Activated CD4-positive, alpha-beta T cell treated with anti-CD3 and anti-CD28 coated beads, Interleukin-2, Interleukin-4, amounts not matched to agents 100 ng/mL and 50 ng/mL, durations not matched to agents 16 hours and 8 hours (primary cell): ENCODE measurements at places on chromosomes 5 and 9.
A peak's percentile ranks its signal among the peaks of the same experiment; 100 is the strongest.

DNA sequence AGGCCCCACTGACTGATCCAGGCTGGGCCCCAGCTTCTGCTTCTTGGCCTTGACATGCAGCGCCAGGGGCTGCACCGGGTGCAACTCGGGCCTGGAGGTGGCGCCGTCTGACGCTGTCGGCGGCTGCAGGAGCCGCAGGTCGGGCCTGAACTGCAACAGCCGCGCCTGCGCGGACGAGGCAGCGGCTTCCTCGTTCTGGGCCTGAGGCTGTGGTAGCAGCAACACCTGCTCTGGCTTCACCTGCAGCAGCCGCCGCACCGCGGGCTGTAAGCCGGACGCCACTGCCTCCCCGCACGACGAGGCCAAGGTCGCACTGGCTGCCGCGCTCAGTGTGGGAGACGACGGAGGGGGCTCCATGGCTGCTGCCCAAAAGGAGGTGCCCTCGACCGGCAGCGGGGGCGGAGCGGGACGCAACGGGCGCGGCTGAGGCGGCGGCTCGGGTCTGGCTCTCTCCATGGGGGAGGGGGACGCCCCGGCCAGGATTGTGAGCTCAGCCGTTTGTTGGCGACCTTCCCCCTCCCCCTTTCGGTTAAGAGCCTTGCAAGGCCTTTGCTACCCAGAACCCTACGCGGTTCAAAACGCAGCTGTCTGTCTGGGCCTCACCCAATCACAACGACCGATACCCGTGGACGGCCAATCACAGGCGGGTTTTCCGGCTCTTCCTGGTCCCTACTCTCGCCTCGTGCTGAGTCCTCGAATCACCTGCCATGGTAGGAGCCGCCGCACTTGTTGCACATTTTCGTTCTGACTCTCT is 438 bp downstream of the SOX30 start:
- peak; percentile 74 for DNase-seq

DNA sequence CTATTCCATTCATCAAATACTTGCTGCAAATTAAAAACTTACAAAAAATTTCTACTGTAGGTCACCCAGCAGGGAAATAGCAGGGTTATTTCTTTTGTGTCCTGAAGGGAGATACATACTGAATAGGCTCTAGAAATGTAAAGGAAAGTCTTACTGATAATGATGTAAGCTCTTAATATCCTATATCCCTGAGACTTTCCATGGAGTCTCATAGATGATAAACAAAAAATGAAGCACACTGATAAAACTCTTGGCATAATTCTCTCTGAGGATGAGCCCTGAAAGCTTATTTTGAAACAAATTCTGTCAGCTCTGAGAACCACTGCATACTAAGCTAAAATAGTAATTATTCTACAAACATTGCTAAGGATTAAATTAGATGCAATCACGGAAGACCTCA is 819.6 kb upstream of the PTPRD start:
- DNase-seq = no peak

DNA sequence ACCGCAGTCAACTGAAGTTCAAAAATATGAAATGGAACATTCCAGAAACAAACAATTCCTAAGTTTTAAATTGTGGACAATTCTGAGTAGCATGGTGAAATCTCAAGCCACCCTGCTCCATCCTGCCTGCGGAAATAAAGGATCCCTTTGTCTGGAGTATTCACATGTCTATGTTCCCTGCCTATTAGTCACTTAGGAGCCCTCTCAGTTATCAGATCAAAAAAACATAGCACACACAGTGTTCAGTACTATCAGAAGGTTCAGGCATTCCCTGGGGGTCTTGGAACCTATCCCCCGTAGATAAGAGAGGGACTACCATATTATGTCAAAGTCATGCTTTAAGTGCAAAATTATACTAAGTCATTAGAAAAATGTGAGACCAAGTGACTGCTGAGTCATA is 300.8 kb downstream of the SEMA5A start:
- DNase-seq = no peak

DNA sequence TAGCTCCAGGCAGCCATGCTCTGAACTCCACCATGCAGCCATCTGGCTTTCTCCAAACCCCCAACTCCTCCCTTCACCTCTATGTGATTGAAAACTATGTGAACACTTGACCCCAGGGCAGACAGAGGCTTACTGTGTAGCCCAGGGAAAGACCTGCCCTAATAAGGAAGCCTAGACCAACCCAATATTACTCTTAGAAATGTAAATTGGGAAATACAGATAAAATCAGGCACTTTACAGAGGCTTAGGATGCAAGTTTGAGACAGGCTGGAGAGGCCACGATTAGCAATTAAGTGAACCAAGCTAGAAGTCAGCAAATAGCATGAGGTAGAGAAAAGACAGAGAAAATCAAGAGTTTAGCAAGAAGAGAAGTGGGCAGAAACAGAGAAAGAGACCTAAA is 141.7 kb upstream of the ABCA1 start:
- no peak for DNase-seq

DNA sequence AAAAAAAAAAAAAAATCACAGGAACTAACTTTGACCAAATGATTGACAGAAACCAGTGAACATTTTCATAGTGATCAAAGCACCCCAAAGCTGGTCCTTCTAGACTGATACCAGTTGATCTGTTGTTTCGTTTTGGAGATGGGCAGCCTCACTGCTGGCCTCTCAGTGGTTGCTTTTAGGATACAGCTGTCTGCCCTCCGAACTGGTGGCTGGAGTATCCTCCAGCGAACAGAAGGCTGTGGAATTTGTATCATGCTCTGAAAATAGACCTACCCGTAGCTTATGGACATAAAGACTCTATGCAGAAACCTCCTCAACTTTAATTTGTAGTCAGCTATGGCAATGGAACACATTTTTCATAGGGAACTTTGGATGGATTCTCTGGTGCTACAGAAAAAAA is 49.0 kb downstream of the DCP2 start:
- DNase-seq = no peak

DNA sequence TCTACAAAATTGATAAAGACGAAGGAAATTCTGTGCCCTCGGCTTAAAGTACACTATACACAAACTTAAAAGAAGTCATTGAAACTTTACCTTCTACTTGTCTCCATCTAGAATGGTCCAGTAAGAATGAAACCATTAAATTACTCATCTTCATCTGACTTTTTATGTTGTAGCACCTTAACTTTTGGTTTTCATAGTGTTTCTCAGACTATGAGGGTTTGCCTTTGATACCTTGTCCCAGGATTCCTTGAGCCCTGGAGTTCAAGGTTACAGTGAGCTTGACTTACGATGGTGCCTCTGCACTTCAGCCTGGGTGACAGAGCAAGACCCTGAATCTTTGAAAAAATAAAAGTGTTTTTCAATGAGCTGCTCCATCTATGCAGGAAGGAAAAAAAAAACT is 132.2 kb downstream of the CDC42SE2 start:
- DNase-seq = peak; percentile 80

GRCh38 chr9:126183266-126183665 is 143.4 kb upstream of the MVB12B start:
- DNase-seq = no peak

- no peak for DNase-seq
Observed at GRCh38 chr9:26527931-26528330, 364.7 kb downstream of the CAAP1 start.

DNA sequence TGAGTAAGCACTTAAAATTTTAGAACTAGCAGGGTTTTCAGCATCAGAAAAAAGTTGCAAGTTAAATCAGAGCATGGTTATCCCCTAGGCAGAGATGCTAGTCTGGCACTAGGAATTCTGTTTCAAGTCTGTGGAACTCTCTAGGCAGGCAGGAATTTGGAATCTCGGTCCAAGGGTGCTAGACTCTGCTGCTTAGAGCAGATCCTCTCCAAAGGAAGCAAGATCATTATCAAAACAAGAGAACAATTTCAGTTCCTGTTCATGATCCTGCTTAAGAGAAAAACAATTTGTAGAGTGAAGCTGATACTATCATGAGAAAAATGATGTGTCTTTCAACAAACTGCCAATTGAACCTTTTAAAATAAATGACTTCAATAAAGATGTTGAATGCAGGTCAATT is 420.7 kb downstream of the KIF4B start:
- DNase-seq = no peak
